ENCODE measurements at places on chromosomes 7 and 10. TPM values are rescaled to one million over a fixed set of nuclear protein-coding genes. Genes with fewer than 3 reads are reported as not detected.
A peak's percentile ranks its signal among the peaks of the same experiment; 100 is the strongest.

PNLIPRP3 gene
- polyA plus RNA-seq = 39.7 TPM

STEAP1B gene
- polyA plus RNA-seq = 0.26 TPM

GRCh38 chr7:2295936-2296620 is 18.2 kb downstream of the SNX8 start:
- DNase-seq = no peak

DNA sequence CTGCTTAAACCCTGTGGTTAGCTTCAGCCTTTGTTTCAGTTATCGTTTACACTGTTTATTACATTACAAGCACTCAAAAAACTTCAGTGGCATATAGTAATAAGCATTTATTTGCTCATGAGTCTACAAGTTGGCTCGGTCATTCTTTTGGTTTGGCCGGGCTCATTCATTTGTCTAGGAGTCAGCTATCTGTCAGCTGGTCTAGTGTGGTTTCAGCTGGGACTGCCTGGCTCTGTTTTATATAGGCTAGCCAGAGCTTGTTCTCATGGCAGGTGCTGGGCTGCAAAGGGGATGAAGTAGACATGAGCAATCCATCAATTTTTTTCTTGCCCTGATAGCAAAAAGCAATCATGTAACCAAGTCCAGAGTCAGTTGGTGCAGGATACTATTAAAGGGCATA is 103.6 kb downstream of the MKLN1 start:
- DNase-seq = peak; percentile 96

- peak; percentile 32 for DNase-seq
These were observed 181.7 kb downstream of the CCSER2 start for GRCh38 chr10:84510121-84510520.
